NCI-H1417 treated with DMSO at 0.1 percent for 48 hours (cell line): ENCODE measurements at places on chromosomes 5 and 9.
A peak's percentile ranks its signal among the peaks of the same experiment; 100 is the strongest.

DNA sequence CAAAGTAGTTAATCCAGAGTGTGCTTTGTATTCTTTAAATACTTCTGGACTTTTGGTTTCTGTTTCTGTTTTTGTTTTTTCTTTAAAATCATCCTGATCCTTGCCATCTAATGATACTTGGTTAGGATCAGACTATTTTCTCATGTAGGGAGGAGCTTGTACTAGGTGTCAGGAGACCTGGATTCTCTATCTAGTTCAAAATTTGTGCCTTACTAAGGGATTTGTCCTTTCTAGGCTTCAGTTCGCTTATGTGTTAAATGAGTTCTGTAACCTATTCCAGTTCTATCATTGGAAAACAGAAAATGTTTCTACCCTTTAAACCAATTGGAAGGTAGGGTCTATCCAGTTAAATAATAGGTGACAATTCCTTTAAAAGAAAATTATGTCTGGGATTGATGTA lies 3.3 kb upstream of the MEF2C start:
- DNase-seq = no peak

DNA sequence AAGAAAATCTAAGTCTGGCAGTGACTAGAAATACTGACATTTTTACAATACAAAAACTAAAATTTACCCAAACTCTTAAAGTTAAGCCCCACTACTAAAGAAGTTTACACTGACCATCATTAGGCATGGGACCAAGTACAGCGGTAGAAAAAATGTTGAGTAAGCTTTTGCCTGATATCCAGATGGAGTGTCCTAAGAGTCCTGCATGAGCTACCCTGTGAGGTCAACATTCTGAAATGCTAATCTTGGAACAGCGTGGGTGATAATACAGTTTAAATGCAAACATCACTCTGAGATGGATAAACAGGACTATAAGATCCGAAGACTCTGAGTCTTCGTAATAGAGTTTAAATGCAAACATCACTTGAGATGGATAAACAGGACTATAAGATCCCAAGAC lies 189.7 kb downstream of the DCP2 start:
- DNase-seq = no peak

- no peak for DNase-seq
Observed at GRCh38 chr9:134382733-134383132, 56.5 kb downstream of the RXRA start.

GRCh38 chr5:4254736-4255135 lies 659.1 kb downstream of the IRX1 start:
- DNase-seq = no peak

DNA sequence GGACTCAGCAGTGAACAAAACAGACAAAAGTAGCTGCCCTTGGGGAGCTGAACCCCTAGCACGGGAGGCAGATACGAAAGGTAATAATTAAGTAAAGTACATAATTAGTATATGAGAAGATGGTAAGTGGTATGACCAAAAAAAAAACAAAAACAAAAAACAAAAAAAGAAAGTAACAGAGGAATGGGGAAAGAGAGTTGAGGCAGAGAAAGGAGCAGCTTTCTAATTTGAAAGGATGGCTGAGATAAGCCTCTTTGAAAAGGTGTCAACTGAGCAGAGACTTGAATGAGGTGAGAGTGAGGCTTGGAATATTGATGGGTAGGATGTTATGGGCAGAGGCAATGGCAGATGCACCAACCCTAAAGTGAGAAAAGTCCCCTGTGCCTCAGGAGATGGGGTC lies 69.7 kb downstream of the CARTPT start:
- DNase-seq = no peak

- DNase-seq = no peak
Observed at GRCh38 chr5:176388003-176388443, 375 bp downstream of the NOP16 start.

GRCh38 chr9:128360826-128361225 lies 10.3 kb upstream of the URM1 start:
- DNase-seq = no peak

DNA sequence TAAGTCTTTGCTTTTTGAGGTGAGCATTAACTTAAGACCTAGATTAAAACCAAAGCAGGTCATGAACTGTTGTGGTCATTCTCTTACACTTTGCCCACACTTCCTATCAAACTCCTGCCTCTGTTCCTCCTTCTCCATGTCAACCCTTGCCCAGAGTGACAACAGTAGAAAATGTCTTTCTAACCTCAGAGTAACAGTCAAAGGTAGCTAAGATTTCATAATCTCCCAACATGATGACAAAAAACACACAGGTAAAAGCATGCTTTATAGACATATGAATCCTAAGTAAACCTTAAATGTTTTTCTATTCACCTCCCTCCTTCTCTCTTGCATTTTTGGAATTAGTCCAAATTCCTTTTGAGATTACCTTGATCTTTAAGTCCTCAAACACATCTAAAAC lies 422.3 kb downstream of the SPATA31D1 start:
- DNase-seq = no peak

DNA sequence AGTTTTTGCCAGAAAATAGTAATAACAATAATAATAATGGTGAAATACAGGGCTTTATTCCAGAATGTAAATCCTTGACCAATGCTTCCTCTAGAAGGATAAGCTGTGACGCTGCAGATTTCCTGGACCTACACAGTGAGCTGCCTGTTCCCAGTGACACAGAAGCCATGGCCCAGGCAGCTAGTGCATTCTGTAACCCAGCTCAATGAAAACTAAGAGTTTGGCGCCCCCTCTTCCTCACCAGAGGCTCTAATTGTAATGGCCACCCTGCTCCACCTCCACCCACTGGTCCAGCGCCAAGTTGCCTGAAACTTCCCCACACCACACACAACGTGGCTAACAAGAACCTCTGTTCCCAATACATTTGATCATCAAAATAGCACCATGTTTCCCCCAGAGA lies 248.1 kb downstream of the CETN3 start:
- no peak for DNase-seq

- DNase-seq = no peak
Observed at GRCh38 chr5:14787801-14788579, 83.6 kb downstream of the ANKH start.

GRCh38 chr5:159911349-159911748 lies 4.9 kb upstream of the ADRA1B start:
- DNase-seq = no peak

GRCh38 chr5:50745221-50745910 lies 78.9 kb downstream of the PARP8 start:
- peak; percentile 8 for DNase-seq

DNA sequence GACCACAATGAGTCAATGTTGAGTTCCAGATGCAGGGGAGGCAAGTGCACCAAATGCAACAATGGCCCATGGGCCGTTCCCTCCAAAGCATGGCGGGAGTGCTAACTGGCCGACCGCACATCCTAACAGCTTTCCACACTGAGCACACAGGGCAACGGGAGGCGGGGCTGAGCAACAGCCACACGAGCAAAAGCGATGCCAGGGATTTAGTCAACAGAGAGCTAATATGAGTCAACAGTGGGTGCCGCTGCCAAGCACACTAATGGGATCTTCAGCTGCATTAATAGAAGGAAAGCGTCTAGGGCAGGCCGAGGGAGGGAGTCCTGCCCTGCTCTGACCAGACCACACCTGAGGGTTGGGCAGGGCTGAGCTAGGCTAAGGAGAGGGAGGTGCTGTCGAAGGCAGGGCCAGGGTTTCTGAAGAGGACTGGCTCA lies 4.6 kb downstream of the EPB41L4B start:
- DNase-seq = peak; percentile 60

- DNase-seq = no peak
Observed at GRCh38 chr5:132663771-132664695, 6.1 kb downstream of the IL13 start.

- DNase-seq = no peak
Observed at GRCh38 chr9:113154471-113154870, 3.7 kb downstream of the SLC31A2 start.

GRCh38 chr5:82327941-82328340 lies 49.8 kb upstream of the RPS23 start:
- no peak for DNase-seq

DNA sequence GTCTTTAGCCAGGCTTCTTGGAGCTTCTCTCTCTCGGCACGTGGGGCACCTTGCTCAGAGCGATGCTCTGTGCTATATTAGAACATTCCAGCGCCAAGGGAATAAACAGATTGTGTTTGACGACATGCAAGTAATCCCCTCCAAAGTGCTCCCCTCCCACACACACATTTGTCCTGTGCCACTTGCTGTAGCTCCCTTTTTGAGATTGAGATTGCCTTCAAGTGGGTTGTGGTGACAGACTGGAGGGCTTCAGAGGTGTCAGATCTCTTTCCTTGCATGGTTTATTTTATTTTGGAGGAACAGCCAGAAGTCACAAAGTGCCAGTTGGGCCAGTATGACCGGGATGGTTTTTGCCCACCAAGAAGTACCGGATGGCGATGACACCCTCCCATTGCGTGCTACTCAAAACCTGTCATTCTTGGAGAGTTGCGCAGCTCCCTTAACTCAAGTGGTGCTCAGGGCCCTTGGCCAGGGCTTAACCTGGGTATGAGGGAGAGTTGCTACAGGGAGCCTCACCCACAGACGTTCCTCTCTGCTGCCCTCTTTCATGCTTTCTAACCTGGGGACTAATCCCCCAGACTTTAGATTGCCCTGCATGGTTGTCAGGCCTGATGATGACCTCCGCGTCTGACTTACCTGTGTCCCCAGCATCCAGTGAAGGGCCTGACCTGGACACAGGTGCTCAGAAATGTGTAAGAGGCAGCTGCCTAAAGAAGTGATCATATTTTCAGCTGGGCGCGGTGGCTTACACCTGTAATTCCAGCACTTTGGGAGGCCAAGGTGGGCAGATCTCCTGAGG lies 18.8 kb upstream of the RPL26L1 start:
- DNase-seq = no peak

DNA sequence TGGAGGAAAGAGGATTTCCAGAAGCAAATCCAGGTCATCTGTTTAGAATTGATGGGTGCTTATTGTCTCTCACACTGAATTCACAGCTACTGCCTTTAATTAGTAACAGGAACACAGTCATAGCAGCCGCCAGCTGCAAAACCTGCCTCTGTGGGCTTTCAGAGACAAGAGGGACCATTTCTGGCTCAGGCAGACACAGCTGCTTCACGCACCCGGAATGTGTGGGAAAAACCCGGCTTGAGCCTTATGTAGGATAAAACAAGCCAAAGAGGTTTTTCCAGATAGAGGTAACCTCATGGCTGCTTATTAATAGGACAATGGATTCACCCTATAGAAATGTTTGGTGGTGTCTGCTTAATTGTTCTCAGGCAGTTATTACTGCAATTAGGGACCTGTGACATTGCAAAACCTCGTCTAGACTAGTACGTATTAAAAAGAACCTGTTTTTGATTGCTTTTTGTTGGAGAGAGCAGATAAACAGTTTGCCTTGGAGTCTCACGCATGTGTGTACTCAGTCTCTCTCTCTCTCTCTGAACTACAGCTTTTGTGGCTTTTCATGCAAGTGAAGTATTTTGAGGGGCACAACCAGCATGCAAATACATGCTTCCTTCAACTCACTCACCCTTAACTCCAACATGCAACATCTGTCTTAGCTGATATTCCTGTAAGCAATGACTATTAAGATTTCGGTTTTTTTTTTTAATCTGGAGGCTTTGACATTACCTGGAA lies 302.7 kb downstream of the PLK2 start:
- no peak for DNase-seq

GRCh38 chr5:58722160-58722559 lies 139.3 kb downstream of the RAB3C start:
- DNase-seq = no peak
